ENCODE measurements at places on chromosomes 3 and 15.

DNA sequence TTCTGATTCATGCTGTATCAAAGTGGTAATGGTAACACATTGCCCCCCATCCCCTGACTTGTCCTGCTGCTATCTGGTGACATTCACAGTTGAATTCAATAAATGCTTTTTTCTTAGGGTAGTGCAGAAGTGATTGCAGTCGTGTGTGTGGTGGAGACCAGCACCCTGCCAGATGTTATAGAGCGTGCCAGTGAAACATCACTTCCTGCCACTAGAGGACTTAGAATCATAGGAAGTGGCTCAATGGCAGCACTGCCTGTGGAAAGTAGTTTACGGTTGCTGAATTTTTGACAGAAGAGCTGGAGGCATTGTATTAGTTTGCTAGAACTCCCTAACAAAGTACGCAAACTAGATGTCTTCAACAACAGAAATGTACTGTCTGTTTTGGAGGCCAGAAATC, 37.4 kb upstream of the P2RY12 start:
- no peak for DNase-seq

DNA sequence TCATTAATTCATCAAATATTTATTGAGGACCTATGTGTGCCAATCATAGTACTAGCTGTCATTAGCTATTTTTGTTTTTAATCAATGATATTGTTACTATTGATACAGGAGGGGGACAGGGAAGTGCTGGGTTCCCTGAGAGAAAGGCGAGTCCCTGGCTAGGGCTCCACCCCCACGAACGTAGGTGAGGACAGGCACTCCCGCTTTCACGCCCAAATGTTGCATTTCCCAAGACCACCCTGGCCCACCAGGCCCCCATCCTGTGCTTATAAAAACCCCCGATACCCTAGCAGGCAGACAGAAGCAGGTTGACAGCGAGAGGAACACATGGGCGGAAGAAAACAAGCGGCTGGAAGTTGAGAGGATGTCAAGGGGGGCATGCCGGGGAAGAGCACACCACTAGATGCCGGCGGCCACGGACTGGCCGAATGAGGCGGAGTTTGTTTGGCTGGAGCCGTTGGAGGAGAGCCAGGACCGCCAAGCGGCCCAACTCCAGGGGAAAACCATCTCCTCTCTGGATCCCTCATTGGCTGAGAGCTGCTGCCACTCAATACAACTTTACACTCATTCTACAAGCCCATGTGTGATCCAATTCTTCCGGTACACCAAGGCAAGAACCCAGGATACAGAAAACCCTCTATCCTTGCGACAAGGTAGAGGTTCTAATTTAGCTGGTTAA, 798.7 kb upstream of the SEMA6D start:
- DNase-seq = no peak

- DNase-seq = no peak
Observed at GRCh38 chr3:183340222-183340621, 87.2 kb downstream of the B3GNT5 start.

DNA sequence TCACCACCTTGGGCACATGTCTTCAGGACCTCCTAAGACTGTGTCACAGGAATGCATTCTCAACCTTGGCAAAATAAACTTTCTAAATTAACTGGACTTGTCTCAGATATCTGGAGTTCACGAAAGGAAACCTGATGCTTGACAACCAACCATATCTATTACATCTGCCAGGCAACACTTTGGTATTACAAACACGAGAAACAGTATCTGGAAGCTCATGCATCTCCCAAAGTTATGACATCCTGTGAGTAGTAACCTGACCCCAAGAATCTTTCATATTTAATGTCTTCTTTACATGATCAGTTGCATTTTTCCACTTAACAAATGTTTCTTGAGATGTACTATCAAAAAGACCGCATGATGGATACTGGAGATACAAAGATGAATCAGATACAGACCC, 465.3 kb upstream of the AGTR1 start:
- DNase-seq = no peak
